Stimulated activated CD8-positive, alpha-beta memory T cell treated with anti-CD3 and anti-CD28 coated beads, Interleukin-4, amount 100 ng/mL, for 48 hours (primary cell): ENCODE measurements at places on chromosomes 7 and 10.

DNA sequence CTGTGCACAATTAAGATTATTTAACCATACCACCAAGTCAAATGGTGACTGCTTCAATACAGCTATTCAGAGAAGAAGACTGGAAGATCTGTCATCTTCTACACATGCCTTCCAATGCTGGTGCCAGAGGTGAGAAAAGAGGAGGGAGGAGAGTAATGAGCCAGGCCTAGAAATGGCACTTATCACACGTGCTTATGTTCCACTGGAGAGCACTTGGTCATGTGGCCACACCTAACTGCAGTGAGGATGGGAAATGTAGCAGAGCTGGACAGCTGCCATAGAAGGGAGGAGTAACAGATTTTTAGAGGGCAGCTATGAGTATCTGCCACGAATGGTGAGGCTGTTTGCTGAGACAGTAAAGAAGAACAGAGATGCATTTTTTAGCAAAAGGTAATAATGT lies 77.1 kb downstream of the MPLKIP start:
- DNase-seq = no peak

- no peak for DNase-seq
These were observed 234.7 kb upstream of the TCERG1L start for GRCh38 chr10:131546086-131546810.

DNA sequence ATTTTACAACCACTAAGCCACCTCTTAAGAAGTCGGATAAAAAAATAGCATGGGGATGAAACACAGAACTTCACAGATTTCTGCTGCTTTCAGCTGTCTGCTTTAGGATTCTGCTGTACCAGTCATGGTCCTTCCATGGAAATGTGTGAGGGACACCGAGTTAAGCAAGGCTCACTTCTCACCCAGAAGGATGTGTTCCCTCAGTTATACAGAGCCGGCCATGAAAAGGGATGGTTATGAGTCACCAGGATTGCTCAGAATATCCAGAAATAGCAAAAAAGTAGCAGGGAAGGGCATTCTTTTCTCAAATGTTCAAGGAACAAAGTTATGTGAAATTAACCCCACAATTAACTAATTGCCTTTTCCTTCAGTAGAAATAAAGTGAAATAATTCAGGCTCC lies 124.4 kb downstream of the AMPH start:
- no peak for DNase-seq

DNA sequence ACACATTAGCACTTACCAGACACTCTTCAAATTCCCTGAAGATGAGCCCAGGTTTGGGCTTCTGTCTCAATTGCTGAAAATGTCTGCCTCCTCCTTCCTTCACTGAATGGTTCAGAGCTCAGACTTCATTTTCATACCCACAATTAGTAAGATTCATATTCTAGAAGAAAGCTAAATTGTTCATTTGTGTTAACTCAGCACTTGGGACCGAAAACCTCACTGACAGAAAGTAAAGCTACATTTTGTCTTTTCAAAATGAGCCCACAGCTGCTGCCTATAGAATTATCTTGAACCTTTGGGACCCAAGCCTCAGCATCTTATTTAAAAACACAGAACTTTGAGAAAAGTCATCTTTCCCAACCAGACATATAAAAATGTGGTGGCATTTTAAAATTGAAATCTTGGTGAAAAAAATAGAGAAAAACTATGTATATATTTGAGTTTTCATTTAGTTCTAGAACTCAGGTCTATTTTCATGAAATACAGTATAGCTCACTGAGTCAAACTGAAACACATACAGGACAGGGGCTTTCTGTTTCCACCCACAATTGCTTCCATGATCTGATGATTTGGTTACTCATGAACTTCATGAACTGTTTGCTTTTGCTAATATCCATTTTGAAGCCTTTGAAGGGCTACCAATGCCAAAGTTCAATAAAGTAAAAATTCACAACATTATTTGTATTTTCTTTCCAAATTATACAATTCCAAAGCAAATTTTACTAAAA lies 119.1 kb upstream of the PFKP start:
- DNase-seq = no peak

DNA sequence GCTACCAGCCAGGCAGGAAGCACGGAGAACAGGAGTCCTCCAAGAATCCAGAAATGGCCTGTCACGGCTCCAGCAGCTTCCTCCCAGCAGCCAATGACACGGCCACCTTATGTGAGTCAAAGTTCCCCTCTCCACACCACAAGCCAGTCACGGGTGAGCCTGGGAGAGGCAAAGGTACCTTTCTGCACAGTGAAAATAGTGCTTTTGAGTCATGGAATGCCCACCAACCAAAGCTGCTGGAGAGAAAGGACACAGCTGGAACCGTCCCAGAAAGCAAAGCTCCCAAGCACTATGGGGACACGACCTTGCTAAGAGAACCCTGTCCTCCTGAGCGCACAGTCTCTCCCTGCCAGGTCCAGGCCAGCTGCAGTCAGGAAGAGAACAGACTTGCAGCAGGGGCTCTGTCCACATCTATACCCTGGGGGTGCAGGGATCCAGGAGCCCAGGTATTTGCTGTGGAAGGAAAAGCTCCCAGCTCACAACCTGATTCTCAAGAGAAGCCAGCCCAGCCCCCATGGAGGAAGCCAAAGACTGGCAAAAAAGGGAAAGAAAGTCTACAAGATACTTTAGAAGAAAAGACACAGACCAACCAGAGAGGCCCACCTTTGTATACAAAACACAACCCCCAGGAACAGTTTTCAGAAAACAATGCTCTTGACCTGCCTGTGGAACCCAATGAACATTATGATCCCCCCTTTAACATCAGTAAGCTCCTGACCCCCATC lies 24.4 kb downstream of the C10orf71 start:
- no peak for DNase-seq

- DNase-seq = no peak
These were observed 14.5 kb downstream of the TMEM120A start for GRCh38 chr7:75979759-75980429.

- peak; percentile 64 for DNase-seq
These were observed 10.8 kb downstream of the NEURL1 start for GRCh38 chr10:103504181-103504783.

DNA sequence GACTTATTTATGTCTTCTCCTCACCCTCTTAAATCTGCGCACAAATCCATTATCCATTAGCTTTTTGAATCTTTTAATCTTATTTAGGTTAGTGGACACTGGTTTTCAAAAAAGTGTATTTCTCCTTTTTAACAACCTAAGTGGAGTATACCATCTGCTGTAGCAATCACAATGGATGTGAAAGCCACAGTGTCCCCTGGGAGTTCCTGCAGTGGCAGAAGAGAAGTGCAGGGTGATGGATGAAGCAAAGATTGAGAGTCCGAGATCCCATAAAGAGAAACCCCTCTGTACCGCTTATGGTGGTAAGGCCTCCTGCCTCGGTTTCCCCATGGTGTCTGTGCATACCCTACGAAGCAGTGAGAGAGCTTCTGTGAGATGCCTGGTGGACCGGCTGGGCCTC lies 236.4 kb downstream of the COBL start:
- DNase-seq = no peak

DNA sequence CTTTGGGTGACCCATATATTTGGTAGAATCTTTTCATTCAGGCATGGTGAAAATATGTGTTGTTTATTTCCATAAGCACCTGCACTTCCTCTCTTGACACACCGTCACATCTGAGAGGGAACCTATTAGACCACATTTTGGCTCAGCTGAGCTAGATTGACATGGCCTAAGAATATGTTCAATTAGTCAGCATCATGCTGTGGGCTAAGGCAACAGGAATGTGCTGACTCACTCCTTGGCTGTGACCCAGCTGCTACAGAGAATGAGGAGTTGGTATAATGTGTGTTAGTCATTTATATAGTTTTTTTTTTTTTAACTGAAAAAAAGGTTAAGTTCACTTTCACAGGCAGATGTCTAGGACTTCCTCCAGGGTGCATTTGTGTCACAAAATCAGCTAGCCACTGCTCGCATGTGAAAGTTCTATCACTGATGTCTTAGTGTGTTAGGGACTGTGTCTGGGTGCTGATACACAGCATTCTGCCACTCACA lies 180.6 kb downstream of the SEMA3E start:
- DNase-seq = no peak

- no peak for DNase-seq
These were observed 128.7 kb downstream of the KBTBD2 start for GRCh38 chr7:32762925-32763293.

DNA sequence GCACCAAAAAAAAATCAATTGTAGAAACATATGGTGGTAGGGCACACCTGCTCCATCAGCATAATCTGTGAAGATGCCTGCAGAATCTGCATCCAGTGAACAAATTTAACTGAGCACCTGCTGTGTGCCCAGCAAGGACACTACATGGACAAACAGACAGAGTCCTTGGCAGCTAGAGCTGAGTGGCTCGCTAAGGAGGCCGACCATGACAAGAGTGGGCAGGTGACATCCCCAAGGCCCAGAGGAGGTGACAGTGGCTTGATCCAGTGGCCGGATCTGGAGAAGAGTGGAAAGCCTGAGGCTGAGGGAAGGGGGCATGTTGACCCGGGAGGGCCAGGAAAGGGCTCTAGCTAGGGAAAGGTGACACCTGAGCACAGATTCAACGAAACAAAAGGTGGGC lies 68.1 kb downstream of the MAD1L1 start:
- peak; percentile 3 for DNase-seq

- no peak for DNase-seq
These were observed 46.7 kb downstream of the TFAM start for GRCh38 chr10:58431903-58432302.

DNA sequence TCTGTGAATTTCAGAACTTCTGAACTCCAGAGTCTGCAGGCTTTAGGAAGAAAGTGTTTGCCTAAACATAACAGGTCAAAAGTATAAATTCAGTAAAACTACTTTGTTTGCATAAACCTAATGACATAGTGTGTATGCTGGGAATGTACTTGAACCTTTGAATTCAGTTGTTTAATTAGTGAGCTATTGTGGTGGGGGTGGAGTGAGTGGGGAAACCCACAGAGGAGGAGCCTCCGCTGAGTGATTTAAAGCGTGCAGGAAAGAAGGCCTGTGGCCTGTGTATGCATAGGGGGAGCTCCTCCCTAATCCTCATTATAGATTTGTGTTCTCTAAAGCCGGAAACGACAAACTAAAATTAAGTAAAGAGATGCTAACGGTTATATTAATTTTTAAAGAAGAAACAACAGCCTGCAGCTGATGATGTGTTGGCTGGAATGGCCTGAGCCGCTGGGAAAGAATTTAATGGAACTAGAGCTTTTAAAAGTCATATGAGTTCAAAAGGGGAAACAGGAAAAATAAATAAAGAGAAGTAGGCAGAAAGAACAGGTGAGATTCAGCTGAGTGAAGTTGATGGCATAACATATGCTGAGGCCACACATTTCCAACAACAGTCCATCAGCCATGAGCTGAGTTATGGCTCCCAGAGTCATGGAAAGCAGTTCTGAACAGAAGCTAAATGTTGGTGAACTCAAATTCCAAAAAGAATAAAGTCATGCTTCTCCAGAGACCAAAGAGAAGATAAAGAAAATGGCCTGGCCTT lies 595.0 kb downstream of the GRM8 start:
- DNase-seq = no peak

DNA sequence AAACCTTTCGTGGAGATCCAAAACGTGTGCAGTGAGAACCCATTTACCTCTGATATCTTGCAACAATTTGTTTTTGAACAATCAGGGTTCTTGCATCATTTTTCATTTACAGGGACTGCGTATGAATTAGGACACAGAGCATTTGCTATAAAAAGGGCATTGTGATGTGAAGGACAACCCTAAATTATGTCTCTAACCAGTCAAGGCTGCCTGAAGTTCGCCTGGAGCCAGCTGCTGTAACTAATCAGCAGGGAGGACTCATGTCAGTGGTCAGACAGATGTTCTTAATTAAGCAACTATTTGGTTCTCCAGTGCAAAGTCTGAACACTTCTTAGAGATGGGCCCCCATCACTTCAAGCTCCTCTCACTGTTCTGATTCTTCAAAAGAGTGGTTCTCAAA lies 674.8 kb downstream of the KCNMA1 start:
- no peak for DNase-seq

- no peak for DNase-seq
These were observed 156.5 kb upstream of the PLPP4 start for GRCh38 chr10:120300513-120300912.

DNA sequence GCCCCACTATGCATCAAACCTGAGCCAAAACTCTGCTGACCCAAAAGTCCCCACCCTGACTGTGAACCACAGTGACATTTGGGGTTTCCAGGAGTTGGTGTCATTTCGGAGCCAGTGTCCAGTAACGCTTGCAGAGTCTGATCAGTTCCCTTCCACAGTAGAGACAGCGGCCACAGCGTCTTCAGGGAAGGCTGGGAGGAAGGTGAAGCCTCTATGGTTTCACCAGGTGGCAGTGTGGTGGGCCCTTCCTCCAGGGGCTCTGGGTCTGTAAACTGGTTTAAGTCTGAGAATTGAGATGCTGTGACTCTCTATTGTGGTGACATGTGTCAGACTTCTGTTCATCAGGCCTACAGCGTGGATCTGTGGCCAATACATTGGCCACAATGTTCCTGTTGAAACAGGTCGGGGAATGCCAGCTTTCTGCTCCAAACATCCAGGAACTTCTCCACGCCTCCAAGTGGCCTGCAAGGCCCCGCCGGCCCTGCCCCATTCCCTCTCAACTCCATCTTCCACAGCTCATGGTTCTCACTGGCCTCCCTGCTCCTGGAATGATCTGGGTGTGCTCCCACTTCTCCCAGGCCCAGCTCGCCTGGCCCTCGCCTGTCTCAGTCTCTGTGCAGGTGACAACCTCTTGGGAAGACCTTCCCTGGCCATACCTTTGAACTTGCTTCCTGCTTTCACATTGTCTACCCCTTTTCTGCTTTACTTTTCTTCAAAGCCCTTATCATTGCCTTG lies 124.5 kb upstream of the FAM20C start:
- DNase-seq = no peak

DNA sequence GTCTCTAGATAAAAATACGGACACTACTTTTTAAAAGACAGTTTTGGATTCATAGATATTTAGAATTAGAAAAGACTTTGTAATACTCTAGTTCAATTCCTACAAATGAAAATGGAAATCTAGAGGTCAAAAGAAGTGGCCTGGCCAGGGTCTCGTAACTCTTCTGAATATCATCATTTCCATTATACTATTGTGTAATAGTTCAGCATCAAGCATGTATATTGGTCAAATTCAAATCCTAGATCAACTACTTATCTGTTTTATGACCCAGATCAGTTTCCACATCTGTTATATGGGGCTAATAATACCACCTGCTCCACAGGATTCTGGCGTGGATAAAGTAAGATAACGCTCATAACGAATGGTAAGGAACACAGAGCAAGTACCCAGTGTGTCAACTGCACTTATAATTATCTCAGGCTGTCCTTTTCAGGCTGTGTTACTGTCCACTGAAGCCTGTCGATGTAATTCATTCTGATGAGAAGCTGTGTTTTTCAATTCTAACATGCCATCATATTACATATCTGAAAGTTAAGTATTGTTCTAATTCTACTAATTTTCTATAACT lies 54.3 kb downstream of the ARHGAP21 start:
- DNase-seq = no peak

- DNase-seq = no peak
These were observed 98.6 kb upstream of the DIP2C start for GRCh38 chr10:787933-788651.

DNA sequence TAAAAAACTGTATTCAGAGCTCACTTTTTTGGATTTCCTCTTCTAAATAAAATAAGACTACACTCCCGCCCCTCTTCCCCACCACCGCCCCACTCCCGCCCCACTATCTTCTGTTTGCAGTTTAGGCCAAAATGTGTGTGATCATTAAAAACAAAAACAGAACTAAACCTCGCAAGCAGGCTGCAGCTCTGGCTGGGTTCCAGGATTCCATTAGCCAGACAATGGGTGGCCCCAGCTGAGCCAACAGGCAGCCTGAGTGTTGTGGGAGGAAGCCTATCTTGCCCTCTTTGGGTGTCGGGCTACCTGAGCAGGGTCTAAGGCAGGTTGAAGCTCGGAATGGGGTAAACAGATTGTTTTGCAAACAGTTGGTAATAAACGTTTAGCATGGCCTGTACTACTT lies 41.7 kb downstream of the ARL4A start:
- DNase-seq = no peak
